ENCODE measurements at places on chromosomes 4 and X. TPM values are rescaled to one million over a fixed set of nuclear protein-coding genes. Genes with fewer than 3 reads are reported as not detected.

The GABRQ gene
- 0.05 TPM for total RNA-seq

The ZCCHC12 gene
- total RNA-seq: 0.25 TPM

The FRYL gene
- 54.2 TPM for total RNA-seq

The UNC5C gene
- not detected for total RNA-seq

DNA sequence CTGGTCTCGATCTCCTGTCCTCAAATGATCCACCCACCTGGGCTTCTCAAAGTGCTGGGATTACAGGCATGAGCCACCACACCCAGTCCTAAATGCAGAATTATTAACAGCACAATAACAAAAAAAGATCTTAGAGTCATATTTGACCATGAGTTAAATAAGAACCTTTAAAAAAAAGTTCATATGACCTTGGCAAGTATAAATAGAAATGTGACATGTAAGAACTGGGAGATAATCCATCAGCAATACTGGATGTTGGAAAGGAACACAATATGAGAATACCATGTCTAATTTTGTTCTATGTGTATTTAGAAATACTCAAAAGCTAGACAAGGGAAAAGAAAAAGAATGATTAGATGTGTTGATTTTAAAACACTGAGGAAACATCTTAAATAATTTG is 231.6 kb downstream of the RAPGEF2 start:
- DNase-seq: no peak
- no peaks in the 10 kb centered on the region for H3K27me3 ChIP-seq
- no peaks in the 10 kb centered on the region for H3K4me1 ChIP-seq
- no peak overlapping the region for H3K27ac ChIP-seq
- no peak overlapping the region for H3K4me3 ChIP-seq

DNA sequence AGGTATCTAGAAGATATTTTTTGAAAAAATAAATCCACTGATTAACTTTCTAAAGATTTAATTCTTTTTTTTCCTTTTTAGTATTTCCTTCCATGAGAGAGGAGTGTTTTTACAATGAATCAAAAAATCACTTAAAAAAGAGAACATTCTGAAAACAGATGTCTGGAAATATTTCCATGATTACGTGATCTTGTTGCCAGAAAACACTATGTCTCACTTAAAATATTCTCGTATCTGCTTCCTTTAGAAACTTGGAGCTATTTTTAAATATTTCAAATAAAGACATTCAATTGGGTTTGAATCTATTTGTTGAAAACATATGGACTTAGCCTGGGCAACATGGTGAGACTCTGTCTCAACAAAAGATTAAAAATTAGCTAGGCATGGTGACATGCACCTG is 232.8 kb upstream of the RASGEF1B start:
- H3K27me3 ChIP-seq: no peaks in the 10 kb centered on the region
- H3K27ac ChIP-seq: no peak overlapping the region
- no peak overlapping the region for H3K4me3 ChIP-seq
- no peaks in the 10 kb centered on the region for H3K4me1 ChIP-seq

DNA sequence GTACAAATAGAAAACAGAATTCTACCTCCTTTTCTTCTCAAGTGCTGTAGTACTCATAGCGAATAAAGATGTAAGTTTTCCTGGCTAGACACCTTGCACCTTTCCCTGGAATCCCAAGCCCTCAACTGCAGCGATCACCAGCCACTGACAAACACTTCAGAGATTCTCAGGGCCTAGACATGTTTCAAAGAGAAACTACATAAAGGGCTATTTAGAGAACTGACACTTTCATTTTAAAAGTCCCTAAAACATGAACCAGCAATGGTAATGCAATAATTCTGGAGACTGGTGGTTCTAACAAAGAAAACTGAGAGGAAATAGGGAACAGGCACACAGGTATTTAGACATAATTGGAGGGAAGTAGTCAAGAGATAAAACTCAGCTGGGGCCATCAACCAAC is 35.7 kb downstream of the FANCB start:
- H3K4me3 ChIP-seq: no peak overlapping the region
- H3K27me3 ChIP-seq: no peaks in the 10 kb centered on the region
- H3K4me1 ChIP-seq: no peaks in the 10 kb centered on the region

DNA sequence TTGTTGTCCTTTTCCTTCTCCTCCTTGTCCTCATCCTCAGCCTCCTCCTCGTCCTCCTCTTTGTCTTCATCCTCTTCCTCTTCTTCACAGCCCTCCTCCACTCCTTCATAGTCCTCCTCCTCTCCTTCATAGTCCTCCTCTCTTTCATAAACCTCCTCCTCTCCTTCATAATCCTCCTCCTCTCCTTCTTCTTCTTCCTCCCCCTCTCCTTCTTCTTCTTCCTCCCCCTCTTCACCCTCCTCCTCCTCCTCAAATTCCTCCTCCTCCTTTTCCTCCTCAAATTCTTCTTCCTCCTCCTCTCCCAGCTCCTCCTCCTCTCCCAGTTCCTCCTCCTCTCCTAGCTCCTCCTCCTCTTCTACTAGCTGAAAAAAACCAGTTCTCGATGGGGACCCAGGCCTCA is 143.8 kb upstream of the RADX start:
- H3K4me3 ChIP-seq: no peak overlapping the region
- H3K36me3 ChIP-seq: no peaks in the 10 kb centered on the region
- no peak overlapping the region for H3K27ac ChIP-seq
- H3K4me1 ChIP-seq: no peaks in the 10 kb centered on the region

Data from activated naive CD4-positive, alpha-beta T cell treated with anti-CD3 and anti-CD28 coated beads for 36 hours (primary cell).